ENCODE measurements at places on chromosomes 3 and 15. TPM values are rescaled to one million over a fixed set of nuclear protein-coding genes. Genes with fewer than 3 reads are reported as not detected.
A peak's percentile ranks its signal among the peaks of the same experiment; 100 is the strongest.

DNA sequence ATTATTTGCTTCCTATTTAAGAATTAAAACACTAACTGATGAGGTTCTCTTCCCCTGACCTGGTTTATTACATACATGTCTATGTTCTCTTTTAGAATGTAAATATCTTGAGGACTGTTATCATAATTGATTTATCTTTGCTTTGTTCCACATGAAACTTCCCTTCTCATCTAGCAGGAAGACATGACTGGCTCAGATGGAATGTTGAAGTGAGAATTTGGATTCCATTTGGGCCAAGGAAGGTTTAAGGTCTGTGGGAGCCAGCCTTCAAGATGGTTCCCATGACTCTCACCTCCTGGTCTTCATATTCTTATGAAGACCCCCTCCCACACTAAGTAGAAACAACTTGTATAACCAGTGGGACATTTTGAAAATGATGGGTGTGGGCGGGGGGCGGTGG is 222.2 kb upstream of the GADL1 start:
- no peak for DNase-seq

- DNase-seq = no peak
These were observed 67.8 kb upstream of the ITGA11 start for GRCh38 chr15:68499620-68500312.

- no peak for DNase-seq
These were observed 325.2 kb upstream of the NR2E3 start for GRCh38 chr15:71485094-71485693.

DNA sequence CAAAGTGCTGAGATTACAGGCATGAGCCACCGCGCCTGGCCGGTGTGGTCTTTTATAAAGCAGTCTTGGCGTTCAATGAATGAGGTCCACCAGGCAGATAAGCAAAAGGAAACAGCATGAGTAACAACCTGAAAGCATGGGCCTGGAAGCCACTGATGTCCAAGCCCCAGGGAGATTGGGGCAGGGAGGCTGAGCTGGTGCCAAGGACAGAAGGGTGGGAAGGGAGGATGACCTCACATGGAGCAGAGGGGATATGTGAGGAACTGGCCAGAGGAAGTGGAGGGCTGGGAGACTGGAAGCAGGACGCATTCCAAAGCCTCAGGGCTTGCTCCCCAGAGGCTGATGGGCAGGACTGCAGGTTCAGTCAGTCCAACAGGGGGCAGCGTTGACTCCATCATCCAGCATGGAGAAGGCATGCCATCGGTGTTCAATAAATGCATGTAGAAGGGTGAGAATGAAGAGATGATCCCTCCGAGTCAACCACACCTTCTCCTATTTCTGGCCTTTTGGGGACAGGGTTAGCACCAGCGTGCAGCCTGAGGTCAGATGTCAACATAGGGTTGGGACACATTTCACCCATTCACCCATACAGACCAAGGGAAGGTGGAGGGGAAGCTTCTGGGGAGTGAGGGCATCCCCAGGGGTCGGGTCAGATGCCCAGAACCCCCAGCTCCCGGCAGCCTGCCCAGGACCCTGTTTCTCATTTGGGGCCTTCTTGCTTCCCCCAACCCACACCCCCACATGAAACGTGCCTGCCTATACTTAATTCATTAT is 14.8 kb downstream of the MYL3 start:
- DNase-seq = peak; percentile 39

- no peak for DNase-seq
These were observed 2.0 kb downstream of the ATP10A start for GRCh38 chr15:25860885-25861866.

- DNase-seq = peak; percentile 87
These were observed 83.1 kb downstream of the DNAJB8 start for GRCh38 chr3:128383316-128384235.

- DNase-seq = no peak
These were observed 3.3 kb downstream of the PKM start for GRCh38 chr15:72227720-72228119.

DNA sequence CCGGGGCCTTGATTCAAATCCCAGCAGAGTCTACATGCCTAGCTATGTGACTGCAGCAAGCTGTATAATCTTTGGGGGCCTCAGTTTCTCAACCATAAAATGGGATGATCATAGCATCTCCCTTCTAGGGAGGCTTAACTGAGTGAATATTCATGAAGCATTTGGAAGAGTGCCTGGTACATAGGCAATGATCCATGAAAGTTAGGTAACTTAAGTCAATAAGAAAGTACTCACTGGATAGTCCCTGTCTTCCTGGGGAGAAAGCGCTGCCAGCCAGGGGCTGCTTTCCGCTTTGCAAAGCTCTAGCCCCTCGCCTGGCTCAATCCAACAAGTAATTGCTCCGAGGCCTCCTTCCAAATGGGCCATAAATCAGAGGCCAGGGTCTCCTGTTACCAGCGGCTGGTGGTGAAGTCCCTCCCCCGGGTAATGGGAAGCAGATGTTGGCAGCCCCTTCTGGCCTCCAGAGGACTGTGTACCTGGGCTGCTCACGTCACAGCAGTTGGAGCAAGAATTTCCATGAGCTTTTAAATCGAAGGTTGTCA is 521.9 kb upstream of the PROK2 start:
- peak; percentile 39 for DNase-seq

GRCh38 chr3:16912400-16913263 is 27.9 kb downstream of the PLCL2 start:
- no peak for DNase-seq

- no peak for DNase-seq
These were observed 36.8 kb upstream of the TRH start for GRCh38 chr3:129937717-129938116.

DNA sequence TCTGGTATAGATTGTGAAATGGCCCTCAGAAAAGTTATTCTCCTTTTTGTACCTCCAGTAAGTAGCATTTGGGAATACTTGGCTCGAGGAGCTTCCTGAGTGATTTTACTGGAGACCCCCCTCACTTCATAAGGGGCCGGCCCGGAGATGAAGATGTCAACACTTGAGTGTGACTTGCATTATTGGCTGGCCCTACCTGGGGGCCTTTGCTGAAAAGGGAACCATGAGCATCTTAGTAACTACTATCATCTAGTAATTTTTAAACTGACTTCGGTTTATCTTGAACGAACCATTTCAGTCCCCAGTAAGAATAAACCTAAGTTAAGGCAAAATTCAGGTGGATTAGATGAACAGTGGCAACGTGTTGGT is 1.3 kb downstream of the FAIM start:
- no peak for DNase-seq

GRCh38 chr15:59904450-59905135 is 99.5 kb upstream of the FOXB1 start:
- no peak for DNase-seq

GRCh38 chr3:81602781-81603180 is 158.7 kb downstream of the GBE1 start:
- no peak for DNase-seq

DNA sequence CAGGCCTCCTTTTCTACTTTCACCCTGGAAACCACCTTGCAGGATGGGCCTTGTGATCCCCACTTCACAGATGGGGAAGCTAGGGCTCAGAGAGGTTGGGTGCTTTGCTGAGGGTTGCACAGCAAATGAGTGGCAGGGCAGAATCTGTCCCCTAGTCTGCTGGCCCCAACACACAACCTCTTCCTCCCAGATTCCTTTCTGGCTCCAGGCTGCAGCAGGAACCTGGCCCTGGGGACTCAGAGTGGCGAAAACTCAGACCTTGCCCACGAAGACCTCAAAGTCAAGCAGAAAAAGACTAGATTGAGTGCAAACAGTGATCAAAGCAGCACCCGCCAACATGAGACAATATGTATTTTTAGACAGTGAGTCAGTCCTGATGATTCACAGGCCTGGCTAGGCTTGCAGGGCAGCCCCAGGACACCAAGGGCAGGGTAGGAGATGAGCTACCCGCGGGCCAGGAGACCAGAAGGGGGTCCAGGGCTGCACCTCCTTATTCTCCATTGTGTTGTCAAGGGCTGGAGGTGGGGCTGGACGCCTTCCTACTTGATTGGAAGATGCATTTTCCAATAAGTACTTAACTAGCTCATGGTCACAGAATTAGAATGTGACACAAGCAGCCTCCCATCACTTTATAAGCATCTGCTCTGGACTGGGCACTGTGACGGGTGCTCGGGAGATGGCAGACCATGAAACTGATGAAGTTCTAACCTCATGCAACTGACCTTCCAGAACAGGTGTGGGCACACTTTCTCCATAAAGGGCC is 23.9 kb downstream of the GOLGA6L2 start:
- no peak for DNase-seq

DNA sequence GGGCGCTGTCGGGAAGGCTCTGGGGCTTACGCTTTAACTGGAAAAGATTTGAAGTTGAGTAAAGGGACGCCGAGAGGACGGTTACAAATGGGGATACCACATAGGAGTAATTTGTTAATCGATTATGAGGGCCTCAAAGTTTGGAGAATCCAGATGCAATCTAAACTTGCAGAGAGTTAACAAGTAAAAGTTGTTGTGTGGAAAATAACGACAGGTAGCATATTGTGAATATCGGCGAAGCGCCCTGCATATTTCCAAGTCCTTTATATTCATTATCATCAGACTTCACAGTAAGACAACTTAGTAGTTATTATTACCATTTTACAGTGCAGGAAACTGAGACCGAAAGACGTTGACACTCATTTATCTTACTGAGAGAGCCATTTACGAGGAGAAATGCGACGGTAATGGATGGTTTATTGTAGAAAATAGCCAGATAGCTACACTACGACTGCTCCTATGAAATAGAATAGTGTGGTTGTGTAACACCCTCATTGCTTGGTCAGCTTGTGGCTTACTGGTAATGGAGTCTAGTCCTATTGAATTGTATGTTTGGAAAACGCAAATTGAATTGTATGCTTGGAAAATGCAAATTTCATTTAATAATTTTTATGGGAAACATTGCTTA is 700 bp downstream of the MKRN2 start:
- DNase-seq = peak; percentile 71

- DNase-seq = no peak
These were observed 11.2 kb downstream of the DENND6A start for GRCh38 chr3:57681691-57682090.

- no peak for DNase-seq
These were observed 9.7 kb upstream of the ARID3B start for GRCh38 chr15:74531144-74531811.

- DNase-seq = no peak
These were observed 23.1 kb downstream of the TRPM1 start for GRCh38 chr15:31078471-31078870.

DNA sequence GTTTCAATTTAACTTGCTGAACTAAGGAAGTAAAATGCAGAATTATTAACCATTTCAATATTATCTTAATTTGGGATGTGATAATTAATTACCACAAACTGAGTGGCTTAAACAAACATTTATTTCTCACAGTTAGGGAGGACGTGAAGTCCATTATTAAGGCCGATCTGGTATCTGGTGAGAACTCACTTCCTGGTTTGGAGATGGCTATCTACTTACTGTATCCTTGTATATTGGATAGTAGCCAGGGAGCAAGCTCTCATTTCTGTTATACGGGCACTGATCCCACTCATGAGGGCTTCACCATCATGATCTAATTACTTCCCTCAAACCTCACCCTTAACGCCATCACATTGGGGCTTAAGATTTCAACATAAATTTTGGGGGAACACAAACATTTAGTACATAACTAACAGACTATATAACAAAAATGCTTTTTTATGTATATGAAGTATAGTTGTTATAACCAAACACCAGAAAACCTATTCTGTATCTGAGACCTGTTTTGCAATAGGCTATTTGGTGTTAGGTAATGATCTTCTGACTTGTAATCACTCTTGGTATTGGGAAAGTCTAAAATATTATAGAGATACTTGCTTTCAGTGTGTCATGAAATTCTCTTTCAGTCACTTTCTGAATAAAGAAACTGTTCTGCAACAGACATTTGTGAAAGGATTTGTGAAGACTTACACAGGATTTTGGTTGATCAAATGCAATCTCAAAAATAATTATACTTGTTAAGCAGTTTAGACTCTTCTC is 4.7 kb upstream of the KPNA4 start:
- DNase-seq = no peak

DNA sequence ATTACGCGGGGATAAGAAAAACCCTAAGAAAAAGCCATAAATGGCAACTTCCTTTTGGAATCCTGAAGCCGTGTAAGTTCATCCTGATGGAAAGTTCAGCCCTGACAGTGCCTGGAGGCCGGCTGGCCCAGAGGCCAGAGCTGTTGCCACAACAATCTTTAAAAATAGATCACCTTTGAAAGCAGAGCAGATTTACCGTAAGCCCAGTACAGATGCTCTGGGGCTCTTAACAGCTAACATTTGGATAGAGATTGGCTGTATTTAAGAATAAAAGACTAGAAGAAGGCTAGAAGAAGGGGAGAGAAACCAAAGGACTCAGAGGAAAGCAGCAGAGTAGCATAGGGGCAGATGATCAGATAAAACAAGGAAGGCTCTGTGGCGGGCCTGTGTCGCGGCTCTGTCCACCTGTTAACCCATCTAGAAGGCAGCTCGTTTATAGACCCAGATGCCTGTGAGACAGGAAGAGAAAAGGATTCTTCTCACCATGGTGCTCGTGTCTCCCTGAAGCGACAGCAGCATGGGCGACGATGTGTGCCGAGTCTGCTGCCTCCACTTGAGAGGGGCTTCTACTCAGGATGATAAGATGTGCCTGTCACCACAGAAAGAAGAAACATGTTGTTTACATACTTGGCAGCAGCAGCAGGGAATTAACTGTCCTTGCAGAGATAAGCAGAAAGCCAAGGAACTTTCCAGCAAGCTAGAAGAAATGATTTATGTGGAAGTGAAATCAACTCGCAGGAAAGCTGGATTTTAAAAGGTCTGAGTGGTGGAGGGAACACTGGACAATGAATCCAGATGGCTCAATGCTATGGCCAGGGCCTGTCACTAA is 69.9 kb downstream of the SYNM start:
- DNase-seq = no peak

- peak; percentile 35 for DNase-seq
These were observed 87.9 kb upstream of the CHD2 start for GRCh38 chr15:92812271-92812670.

- DNase-seq = no peak
These were observed 20.4 kb upstream of the MAP6D1 start for GRCh38 chr3:183845608-183846288.

DNA sequence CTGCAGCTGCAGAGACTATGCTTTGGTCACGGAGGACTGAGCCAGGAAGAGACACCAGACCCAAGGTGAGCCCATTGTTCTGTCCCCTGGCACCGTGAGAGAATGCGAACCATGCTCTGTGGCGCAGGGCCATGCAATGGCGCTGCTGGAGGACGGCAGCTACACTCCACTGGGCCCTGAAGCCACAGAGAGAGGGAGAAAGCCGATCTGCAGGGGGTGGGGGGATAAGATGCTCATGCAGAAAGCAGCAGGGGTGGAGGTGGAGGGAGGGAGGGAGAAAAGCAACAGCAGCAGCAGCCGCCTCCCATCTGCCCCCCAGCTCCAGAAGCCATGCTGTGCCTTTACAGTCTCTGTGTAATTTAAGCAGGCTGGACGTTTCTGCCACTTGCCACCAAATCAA is 5.3 kb downstream of the BDH1 start:
- no peak for DNase-seq

Gene SLC28A2
- polyA plus RNA-seq = 16.8 TPM

Gene XCR1
- polyA plus RNA-seq = 1.2 TPM

Gene GNAT1
- not detected for polyA plus RNA-seq

Gene CNTN3
- 4.7 TPM for polyA plus RNA-seq

Gene TUSC7
- not detected for polyA plus RNA-seq

All from large intestine (tissue), 12 donors.